Right lung (tissue), 10 donors: ENCODE measurements at places on chromosomes 12 and 14. TPM values are rescaled to one million over a fixed set of nuclear protein-coding genes. Genes with fewer than 3 reads are reported as not detected.

DNA sequence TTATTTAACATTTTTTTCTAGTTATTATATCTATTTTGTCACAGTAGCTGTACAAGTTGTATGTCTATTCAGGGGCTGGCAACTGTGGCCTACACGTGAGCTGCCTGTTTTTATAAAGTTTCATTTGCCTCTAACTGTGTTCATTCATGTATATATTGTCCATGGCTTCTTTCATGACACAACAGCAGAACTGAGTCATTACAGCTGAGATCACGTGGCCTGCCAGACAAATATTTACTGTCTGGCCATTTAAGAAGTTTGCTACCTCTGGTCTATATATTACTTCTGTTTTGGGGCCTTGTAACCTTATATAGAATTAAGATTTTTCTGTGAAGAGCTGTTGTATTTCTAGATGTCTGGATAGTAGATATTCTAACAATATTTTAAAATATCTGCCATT, 37.9 kb downstream of the KIAA0586 start:
- no peak for DNase-seq

- no peak for DNase-seq
Observed at GRCh38 chr14:88960496-88960895, 136.0 kb downstream of the TTC8 start.

DNA sequence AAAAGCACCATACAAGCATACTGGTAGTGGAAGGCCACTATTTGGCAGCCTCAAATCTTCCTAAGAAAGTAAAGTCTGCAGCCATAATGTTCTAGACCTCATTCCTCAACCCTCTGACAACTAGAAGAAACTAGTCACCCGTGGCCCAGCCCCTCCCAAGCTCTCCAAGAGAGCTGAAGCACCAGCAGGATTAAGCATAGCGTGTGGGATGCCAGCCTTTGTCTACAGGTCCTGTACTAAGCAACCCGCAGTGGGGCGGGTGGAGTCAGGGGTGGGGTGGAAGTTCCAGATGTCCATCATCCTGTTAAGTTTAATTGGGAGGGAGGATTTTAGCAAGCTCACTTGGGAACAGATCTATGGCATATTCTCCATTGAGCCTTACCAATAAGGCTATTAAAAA, 14.2 kb downstream of the SLC11A2 start:
- no peak for DNase-seq

DNA sequence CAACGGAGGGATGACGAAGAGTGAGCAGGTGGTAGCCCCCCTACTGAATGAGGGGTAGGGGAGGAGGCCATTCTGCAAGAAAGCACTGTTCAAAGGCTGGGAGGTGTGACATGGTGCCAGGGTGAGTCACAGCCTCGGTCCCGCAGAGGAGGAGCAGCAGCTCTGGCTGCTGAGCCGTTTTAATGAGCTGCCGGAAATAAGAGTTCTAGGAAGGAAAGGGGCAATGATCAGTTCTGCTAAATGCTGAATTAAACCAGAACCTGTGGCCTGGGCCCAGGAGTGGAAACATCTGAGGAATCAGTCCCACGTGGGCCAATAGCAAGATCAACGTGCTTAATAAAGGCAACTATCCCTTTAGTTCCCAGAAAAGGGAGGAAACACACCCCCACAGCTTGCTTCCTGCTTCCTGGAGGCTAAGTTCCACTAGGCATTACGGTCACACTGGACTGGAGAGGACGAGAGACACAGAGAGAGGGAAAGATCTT, 3.6 kb downstream of the ABCD4 start:
- DNase-seq = no peak

GRCh38 chr12:52677126-52677525, 3.1 kb downstream of the KRT1 start:
- DNase-seq = no peak

DNA sequence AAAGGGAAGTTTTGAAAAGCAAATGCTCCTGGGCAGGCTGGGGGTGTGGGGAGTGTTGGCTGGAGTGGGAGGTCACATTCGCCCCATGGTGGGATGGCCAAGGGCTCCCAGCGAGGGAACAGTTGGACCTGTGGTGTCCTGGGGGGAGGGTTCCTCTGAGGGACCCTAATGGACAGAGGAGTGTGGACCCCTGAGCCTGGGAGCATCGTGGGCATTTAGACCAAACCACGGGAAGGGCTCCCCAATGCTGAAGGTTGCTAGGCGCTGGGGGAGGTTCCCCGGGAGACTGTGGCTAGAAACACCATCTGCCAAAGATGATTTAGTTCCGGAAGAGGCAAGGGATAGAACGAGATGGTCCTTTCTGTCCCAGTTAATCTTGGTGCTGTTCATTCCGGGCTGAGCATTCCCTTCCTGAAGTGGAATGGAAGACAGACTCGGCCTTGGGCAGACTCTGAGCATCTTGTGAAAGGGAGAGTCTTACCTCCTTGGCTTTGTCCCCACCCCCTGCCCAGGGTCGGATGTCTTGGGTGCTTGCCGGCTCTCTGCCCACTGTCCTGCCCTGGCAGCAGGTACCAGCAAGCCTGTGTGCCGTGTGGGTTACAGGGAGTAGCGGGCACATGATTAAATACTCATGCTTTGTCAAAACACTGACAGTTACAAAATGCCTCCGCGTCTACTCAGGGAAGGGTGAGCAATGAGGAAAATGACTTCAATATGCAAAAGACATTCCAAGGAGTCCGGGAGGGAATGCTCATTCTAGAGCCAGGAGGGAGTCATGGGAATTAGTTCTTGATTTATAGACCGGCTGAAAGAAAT, 215.9 kb downstream of the CACNA1C start:
- DNase-seq = no peak

- DNase-seq = no peak
Observed at GRCh38 chr14:55477680-55478079, 37.3 kb upstream of the TBPL2 start.

DNA sequence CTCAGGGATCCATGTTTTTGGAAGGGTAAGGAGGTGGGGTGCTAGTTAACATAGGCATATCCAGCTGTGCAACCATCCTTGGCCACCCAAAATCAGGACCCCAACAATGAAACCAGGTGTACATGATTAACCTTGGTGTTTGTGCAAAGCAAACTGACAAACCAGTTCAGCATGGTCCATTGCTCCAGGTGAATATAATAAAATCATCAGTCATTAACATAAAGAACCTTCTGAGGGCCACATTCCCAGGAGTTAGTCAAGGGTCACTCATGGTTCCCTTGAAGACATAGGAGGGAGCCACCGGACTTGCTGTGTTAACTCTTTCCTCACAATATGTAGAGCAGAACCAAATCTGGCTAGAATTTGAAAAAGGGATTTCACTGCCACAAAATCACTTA, 17.8 kb downstream of the SLC38A2 start:
- DNase-seq = no peak

GRCh38 chr12:66669541-66669940, 9.3 kb downstream of the GRIP1 start:
- DNase-seq = no peak

- peak; percentile 75 for DNase-seq
Observed at GRCh38 chr12:78636231-78636855, 228.2 kb upstream of the SYT1 start.

DNA sequence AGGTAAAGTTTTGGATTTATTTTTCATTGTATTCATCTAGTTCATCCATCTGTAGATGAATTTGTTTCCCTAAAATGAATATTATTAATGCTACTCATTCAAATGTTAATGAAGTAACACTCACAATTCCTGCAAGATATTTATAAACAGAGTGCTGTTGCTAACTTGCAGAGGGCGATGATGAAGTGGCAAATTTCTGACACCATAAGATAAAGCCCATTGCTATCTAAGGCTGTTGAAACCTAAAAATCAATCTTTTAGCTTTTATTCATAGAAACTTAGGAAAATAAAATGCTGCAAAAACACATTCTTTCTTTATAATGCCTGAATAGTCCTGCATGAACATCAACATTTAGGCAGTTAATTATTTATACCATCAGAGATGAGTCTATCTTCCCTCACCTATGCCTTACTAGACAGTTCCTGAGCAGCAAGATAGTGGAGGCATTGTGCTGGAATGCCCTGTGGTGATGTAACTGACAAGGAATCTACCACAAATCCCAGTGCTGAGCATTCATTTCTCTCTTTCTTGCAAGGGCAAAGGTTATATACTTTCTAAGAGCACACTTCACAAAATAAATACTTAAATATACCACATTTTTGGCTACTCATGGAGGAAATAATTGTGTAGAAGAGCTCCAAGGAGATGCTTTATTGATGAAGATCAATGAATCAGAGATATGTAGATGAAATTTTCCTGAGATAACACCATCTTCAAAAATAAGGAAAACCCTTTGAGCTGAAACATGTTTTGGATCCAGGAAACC, 57.6 kb downstream of the LMNTD1 start:
- DNase-seq = no peak

DNA sequence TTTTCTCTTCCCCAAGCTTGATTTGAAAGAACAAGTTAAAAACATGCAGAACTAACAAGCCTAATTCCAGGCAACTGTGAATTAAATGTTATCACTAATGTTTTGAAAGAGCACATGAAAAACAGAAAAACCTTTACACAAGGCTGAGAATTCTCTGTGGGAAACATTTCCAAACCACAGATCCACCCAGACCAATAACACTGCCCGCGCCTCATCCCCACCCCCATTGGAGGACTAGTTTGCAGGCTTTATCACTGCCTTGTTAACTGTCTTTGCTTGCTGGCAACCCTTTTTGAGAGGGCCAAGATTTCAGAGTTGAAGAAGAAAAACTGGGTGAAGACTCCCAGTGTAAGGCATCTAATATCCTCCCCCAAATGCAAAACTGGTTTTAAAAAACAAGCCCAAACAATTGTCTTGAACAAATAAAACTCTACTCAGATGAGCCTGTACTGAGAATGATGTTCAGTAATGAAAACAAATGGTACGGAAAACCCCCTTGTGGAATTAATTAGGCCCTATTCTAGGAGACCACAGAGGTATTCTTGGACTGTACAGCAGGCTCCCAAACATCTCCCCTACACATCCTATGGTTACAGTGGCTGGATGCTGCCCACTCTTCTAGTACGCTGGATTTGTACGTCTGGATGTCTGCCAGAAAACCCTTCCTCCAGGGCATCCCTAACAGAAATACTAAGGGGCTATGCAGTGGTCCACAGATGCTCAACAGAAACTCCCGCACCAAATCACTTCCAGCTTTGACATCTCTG, 5.8 kb downstream of the MAX start:
- DNase-seq = no peak

GRCh38 chr12:124809391-124809790, 54.3 kb downstream of the SCARB1 start:
- no peak for DNase-seq

GRCh38 chr12:3186546-3187215, 109.5 kb downstream of the TSPAN9 start:
- DNase-seq = no peak

DNA sequence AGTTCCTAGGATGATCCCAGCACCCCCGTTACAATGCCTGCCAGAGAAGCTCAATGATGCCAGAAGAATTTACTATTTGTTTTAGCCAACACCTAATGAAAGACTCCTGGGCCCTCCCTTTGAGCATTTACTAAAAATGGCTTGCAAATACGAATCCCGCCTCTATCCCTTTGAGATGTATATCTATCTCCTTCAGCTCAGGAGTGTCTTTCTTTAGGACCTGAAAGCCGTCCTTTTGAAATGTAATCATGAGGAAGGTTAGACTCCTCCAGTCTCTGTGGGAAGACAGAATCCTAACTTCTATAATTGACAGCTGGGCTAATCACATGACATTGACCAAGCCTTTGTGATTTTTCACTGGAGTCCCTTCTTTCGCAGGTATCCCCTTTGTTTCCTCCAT, 19.2 kb upstream of the DYNC1H1 start:
- DNase-seq = no peak

DNA sequence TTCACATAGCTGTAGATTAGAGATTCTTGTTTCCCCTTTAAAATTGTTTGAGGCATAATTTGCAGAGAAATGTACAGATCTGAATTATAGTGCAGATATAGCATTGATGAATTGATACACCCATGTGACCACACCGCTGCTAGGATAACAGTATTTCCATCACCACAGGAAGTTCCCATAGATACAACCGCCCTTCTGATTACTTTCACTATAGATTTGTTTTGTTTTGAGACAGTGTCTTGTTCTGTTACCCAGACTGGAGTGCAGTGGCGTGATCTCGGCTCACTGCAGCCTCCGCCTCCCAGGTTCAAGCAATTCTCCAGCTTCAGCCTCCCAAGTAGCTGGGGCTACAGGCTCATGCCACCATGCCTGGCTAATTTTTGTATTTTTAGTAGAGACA, 8.8 kb upstream of the ASPG start:
- DNase-seq = no peak

- DNase-seq = no peak
Observed at GRCh38 chr14:71400871-71401321, 493.6 kb downstream of the PCNX1 start.

DNA sequence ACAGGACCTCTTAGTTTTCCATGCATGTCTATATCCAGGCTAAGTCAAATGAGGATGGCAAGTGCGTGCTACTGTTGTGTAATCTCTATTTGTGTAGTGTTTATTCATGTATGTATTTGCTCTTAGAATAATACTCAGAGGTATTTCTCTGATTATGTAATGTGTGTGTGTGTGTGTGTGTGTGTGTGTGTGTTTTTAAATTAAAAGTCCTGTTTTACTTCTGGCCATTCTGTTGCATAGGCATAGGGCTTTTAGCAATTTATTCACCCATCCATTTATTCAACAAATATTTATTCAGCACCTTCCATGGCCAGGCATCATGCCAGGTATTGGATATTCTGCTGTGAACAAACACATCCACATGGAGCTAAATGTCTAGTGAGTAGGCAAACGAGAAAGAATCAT, 63.5 kb downstream of the PELI2 start:
- DNase-seq = peak; percentile 30

DNA sequence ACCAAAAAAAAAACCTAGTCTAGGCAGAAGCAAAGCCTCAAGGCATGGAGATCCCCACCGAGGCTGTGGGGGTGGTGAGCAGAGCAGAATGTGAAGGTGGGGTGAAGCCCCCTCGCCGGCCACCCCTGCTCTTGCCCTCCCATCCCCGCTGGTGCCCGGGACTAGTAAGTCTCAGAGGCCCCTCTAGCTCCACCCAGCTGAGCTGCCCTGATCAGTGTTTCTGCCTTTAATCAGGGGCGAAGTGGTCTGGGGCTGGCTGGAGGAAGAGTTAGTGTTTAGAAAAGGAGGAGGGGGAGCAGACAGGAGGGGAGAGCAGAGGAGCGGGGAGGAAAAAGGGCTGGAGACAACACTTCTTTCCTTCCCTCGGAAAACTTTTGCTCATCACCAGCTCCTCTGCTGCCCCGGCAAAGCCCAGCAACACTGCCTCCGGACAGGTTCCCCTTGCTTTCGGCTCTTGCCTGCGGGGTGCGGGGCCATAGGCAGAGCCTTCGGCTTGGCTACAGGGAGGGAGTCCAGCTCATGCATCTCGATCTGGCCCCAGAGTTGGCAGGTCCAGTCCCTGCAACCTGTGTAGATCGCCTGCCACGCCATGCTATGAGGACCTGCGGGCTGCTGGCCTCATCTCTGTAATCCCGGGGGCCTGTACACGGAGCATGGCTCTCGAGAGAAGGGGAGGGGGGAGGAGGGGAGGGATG, 3.4 kb upstream of the DLK1 start:
- DNase-seq = no peak

EXOC3L4 gene
- 4.2 TPM for polyA plus RNA-seq

KRT73 gene
- polyA plus RNA-seq = 0.17 TPM

GLT1D1 gene
- polyA plus RNA-seq = 2.3 TPM

SPIC gene
- polyA plus RNA-seq = not detected

CPNE6 gene
- not detected for polyA plus RNA-seq

MYF6 gene
- 0.48 TPM for polyA plus RNA-seq

AKAP6 gene
- polyA plus RNA-seq = 5.0 TPM

CCDC184 gene
- 0.21 TPM for polyA plus RNA-seq

TAS2R8 gene
- not detected for polyA plus RNA-seq

CCDC196 gene
- polyA plus RNA-seq = not detected

FOXA1 gene
- polyA plus RNA-seq = 39.6 TPM

OAS2 gene
- polyA plus RNA-seq = 11.2 TPM
